Osteoblast (primary cell): ENCODE measurements at places on chromosomes 13 and 19.

- no peak for DNase-seq
Observed at GRCh38 chr13:29271606-29272005, 323.9 kb downstream of the SLC7A1 start.

DNA sequence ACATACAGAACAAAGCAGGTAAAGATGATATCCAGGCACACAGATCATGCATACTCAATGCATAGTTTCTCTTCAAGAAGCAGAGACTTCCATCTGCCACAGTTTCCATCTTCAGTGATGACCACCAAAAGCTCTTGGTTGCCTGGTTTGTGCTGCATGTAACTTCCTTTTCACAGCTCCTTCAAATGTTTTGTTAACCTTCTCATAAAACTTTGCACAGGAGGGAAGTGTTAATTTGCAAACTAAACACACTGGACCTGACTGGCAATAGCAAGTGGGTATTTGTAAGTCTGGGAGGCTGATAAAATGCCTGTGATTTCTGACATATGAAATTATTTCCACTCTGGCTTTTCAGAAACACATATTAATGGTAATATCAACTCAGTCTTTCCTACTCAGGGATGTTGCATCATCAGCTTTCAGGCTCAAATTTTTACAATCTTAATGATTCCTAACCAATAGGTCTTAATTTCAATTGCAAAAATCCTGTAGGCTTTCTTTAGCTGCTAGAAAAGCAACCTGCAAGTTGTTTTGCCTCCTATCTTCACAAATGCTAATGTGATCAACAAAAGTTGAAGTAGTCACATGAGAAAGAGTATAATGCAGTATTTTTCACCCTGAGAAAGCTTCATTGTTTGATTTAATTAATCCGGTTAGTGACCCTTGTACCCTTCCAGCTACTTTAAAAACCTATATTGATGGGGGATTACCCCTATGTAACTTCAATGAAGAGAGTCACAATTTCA lies 575.6 kb downstream of the DIAPH3 start:
- no peak for DNase-seq

- DNase-seq, result no peak
Observed at GRCh38 chr13:52992110-52992509, 36.5 kb upstream of the OLFM4 start.

DNA sequence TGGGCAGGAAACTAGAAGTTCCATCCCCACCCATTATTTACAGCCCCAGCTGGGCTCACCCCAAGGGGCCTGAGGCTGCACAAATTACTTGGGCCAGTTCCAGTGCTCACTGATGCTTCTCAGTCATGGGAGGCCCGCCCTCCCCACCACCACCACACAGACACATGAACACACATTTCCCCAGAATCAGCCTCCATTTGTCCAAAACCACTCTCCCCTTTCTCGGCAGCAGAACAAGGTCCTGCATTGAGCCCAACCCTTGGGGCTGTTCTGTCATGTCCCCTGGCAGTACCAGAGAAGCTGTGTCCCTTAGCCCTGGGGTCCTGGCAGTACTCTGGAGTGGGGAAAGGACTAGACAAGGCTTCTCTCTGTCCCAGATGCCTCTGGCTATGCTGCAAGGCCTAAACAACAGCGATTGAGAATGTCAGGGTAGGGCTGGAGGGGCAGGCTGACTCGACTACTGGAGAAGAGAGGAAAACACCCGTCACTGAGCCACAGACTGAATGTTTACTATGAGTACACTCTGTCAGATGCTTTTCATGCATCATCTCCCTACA lies 21.8 kb downstream of the SAMD4B start:
- DNase-seq, result peak; percentile 84
